DMS79 (cell line): ENCODE measurements at places on chromosomes 12 and 14.

- no peak for DNase-seq
These were observed 24.0 kb downstream of the DIP2B start for GRCh38 chr12:50528800-50529199.

- DNase-seq: no peak
These were observed 73.1 kb upstream of the PWP1 start for GRCh38 chr12:107612508-107612907.

DNA sequence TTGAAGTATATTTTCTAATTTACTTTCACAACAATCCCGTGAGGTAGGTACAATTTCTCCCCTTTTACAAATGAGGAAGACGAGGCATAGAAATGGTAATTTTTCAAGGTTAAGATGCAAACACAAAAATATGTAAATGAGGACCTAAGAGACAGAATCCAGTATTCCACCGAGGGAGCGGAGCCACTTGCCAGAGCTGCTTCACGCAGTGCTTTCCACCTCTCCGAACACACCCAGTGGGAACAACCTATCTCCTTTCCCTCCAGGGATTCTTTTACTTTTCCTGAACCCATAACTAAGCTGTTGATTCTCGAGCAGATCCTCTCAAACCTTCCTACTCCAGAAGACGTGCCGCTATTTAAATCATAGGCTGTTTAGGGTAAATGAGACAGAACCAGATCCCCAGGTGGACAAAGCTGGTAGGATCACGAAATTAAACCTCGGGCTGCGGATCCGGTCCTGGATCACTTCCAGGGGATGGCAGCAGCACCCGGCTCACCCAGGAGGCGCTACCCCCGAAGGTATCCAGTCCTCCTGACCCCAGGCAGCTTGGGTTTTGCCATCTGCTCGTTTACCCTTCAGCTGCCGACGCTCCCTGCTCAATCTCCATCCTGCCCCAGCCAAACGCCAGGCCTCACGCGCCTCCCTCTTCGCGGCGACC, 1.5 kb downstream of the DDHD1 start:
- DNase-seq: peak; percentile 51

DNA sequence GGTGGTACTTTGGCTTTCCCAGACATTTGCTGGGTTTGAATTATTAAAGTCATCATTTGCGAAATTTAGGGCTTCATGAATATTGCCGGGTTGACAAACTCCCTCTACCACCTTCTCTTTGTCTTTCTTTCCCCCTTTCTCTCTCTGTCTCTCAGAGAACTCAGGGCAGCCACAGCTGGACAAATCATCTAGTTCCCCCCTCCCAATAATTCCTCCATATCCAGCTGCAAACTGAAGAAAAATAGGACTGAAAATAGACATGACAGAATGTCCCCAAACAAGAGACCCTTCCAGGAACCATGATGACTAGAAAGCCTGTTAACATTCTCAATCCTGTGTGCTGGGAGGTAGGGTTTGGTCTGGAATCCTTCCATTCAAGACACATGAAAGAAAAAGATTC, 67.1 kb upstream of the TBX5 start:
- no peak for DNase-seq

- DNase-seq: no peak
These were observed 27.1 kb upstream of the TCP11L2 start for GRCh38 chr12:106275458-106275857.

GRCh38 chr14:53186532-53186931, 33.4 kb upstream of the DDHD1 start:
- no peak for DNase-seq

GRCh38 chr12:53076461-53076860, 2.7 kb downstream of the SPRYD3 start:
- DNase-seq: no peak
